ENCODE measurements at places on chromosomes 7 and 10.

DNA sequence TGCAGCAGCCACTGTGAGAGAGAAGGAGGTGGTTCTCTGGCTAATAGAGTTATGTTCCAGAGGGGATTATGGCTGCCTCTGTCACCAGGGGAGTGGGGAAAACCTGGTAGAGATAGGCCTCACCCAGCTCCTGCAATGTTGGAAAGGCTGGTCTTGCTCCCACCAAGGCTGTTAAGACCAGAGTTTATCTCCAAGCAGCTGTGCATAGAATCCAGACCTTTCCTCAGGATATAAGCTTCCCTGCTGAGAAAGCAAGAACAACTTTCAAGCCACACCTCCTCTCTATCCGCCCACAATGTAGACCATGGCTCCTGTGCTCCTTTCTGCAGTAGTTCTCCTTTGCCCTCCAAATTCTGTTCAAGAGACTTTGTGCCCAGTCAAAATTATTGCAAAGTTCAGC is 1375.4 kb downstream of the REEP3 start:
- no peak for DNase-seq

- DNase-seq, result no peak
These were observed 31.2 kb downstream of the PPP2R2D start for GRCh38 chr10:131931981-131932380.

DNA sequence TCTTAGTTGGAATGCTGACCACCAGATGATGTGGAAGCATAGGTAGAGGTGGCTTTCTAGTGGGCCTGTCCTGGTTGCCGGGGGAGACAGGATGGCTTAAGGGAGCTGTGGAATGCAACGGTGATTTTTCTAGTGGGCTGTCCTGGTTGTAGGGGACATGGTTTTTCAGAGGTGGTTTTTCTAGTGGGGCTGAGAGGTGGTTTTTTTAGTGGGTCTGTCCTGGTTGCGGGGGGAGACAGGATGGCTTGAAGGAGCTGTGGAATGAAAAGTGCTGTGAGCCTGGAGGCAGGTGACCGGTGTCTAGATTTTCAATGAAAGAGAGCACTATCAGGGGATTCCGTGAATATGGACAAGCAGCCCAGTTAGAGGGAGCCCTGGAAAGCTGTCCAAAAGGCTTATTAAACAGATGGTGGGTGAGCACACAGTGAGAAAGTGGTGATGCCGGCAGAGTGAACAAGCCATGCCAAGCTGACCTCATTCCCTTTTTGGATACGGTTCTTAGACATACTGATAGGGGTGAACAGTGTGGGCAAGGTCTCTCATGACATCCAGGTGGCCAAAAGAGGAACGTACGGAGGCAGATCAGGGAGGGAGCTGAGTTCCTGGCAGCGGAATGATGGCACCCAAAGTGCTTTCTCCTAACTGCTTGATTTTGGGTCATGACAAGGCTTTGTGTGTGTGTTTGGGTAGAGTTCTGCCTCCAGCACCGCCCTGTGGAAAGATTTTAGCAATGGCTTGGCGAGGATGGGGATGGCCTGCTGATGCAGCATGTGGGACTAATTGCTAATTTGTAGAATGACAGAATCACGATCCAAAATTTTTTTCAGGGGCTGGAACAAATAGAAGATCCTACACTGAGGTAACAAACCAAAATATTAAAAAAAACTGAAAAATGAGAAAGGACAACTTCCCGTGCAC is 126.6 kb downstream of the TMEM178B start:
- DNase-seq, result no peak

DNA sequence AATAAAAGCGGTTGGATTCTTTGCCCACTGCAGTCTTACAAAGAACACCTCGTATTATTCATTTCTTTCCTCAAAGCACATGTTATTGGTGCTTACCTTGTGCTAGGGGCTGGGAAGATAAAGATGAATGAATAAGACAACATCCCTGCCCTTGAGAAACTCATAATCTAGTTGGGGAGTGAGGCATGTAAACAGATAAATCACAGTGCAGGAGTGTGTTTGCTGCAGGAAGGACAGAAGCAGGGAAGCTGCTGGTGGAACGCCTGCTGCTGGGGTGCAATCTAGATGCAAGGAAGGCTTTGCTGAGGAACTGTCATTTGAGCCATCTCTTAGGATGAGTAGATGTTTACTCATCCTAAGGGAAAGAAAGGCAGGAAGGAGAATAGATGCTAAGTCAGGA is 135.6 kb downstream of the TMEM178B start:
- DNase-seq, result no peak

DNA sequence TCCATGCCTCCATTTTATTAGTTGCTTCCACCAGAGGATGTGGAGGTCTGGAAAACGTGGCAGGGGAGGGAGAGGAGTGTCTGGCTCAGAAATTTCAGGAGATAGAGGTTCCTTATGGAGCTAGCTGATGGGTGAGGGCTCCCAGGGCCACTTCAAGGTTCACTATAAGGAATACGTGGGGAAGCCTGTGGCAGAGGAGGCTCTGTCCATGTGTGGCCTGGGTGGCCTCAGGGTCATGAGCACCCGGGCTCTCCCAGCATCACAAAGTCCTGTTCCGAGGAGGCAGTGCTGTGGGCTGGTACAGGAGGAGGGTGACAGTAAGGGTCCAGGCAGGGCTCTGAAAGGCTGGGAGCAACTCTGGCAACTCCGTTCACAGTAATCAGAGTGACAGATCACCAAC is 24.6 kb downstream of the ARHGAP22 start:
- no peak for DNase-seq

- no peak for DNase-seq
These were observed 383.4 kb downstream of the AUTS2 start for GRCh38 chr7:69981646-69982045.

DNA sequence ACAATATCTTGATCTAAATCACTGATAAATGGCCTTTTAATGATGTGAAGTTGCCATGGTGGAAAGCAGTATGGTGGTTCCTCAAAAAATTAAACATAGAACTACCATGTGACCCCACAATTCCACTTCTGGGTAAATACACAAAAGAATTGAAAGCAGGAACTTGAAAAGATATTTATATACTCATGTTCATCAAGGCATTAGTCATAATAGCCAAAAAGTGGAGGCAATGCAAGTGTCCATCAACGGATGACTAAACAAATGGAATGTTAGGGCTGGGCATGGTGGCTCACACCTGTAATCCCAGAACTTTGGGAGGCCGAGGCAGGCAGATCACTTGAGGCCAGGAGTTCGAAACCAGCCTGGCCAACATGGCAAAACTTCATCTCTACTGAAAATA is 2.0 kb upstream of the DNAJC12 start:
- DNase-seq, result no peak
